ENCODE measurements at places on chromosomes 3 and 15. TPM values are rescaled to one million over a fixed set of nuclear protein-coding genes. Genes with fewer than 3 reads are reported as not detected.
A peak's percentile ranks its signal among the peaks of the same experiment; 100 is the strongest.

Gene GOLGA8N
- total RNA-seq = 9.6 TPM

Gene AHSG
- not detected for total RNA-seq

Gene ADAMTSL3
- 9.2 TPM for total RNA-seq

Gene UACA
- 32.9 TPM for total RNA-seq

GRCh38 chr15:70290708-70291107 is 193.0 kb upstream of the TLE3 start:
- no peak for DNase-seq

GRCh38 chr15:100801256-100801900 is 78.3 kb upstream of the ALDH1A3 start:
- no peak for DNase-seq

GRCh38 chr15:63915209-63915872 is 81.6 kb upstream of the HERC1 start:
- DNase-seq = no peak

- DNase-seq = no peak
Observed at GRCh38 chr3:172134352-172134751, 95.0 kb downstream of the FNDC3B start.

DNA sequence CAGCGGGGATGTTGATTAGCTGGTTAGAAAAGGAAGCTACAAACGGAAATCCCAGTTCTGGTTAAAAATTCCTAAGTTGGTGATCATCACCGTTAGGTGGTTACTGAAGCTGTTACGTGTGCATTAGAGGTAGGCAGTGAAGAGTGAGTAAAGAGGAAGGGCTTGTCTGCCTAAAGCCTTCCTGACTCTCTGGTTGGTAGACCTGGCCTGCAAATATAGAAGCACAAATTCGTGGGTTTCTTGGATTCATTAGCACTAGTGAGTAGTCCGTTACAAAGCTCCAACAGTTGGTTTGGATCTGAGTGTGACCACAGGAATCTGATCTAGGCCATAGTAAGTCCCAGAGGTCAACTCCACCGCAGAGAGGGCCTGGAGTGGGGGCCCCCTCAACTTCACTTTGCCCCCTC is 174.0 kb upstream of the TP63 start:
- no peak for DNase-seq

- DNase-seq = no peak
Observed at GRCh38 chr3:82081351-82081750, 319.9 kb upstream of the GBE1 start.

- no peak for DNase-seq
Observed at GRCh38 chr3:182800508-182800907, 7.2 kb downstream of the ATP11B start.

GRCh38 chr3:108565506-108565905 is 23.7 kb downstream of the CIP2A start:
- DNase-seq = no peak

GRCh38 chr3:32398531-32398930 is 6.9 kb downstream of the CMTM7 start:
- peak; percentile 74 for DNase-seq

GRCh38 chr3:155496206-155496605 is 202.7 kb upstream of the STRIT1 start:
- DNase-seq = no peak

- DNase-seq = no peak
Observed at GRCh38 chr3:111652492-111653180, 57.5 kb upstream of the ZBED2 start.

Measured in left ventricle myocardium superior (tissue), 1 donor.